8988T (cell line): ENCODE measurements at places on chromosomes 1 and 21.

DNA sequence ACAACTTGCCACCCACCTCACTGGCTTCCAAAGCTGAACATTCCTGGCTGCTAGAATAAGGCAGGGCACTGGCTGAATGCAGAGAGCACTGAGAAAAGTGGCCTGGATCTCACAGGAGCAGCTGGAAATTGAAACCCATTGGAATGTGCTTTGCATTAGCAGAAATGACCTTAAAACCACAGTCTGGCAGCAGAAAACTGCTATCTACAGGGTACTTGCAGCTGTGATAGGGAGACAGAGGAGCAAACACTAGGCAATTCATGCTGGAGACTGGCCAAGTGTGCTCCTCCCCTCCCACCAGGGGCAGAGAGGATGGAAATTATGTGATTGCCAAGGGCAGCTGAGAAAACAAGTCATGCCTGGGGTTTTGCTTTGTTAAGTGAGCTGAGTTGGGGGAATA, 47.2 kb downstream of the HSD3B1 start:
- no peak for DNase-seq

GRCh38 chr1:22670352-22670975, 17.4 kb downstream of the C1QB start:
- DNase-seq, result no peak

DNA sequence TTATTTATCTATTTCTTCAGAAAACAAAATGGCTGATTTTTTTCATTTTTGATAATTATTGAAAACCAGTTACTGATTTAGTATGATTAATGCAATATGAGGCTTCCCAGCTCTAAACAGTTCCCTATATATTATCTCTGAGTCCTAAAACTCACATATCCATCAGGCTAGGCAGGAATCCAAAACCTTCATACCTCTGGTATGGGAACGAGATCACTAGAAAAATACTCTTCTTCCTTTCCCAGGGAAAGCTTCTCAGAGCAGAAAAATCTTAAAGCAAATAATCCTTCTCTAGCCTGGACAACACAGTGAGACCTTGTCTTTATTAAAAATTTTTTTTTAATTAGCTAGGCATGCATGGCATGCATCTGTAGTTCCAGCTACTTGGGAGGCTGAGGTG, 42.5 kb downstream of the KDM5B start:
- DNase-seq, result no peak

- DNase-seq, result no peak
These were observed 24.9 kb downstream of the SOAT1 start for GRCh38 chr1:179318491-179318890.

DNA sequence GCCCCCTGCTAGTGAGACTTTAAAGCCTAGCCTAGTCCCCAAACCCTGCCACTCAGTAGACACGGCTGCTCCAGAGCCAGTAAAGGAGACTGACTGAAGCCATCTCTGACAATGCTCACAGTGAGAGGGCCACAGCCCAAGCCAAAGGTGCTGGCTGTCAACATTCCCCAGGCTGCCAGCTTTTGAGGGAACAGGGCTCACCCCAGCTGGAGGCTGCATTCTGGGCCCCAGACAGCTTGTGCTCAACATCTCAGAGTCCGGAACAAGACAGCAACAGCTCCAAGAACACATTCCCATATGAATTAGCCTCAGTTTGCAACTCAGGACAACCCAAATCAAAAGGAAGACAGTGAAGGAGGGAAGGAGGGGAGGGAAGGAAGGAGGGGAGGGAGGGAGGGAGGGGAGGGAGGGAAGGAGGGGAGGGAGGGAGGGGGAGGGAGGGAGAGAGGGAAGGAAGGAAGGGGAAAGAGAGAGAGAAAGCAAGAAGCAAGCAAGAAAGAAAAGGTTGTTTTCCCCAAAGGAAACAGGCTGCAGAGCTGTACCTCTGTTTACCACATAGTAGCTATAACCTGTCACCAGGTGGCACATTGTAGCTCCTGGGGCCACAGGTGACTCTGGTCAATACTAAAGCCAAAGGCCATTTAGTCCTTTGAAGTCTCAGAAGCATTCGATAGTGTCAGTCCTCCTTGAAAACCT, 5.4 kb downstream of the ARTN start:
- DNase-seq, result no peak

DNA sequence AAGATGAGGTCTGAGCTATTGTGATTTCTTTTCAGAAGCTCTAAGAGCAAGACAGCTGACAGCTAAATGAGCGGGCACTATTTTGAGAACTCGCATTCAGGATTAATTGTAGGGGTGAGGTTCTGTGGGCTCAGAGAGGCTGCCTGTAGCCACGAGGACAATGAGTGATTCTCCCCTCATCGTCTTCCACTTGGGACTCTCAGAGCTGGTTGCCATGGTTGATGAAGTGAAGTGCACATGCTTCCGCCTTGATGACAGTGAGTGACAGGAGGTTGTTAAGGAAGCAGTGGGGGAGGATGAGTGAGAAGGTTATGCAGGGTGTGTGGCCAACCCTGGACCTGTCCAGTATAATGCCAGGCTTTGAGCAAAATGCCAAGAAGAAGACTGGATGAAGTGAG, 341.7 kb downstream of the PCP4 start:
- DNase-seq, result no peak

GRCh38 chr1:42055061-42055460, 98.1 kb upstream of the GUCA2B start:
- DNase-seq, result no peak

- no peak for DNase-seq
These were observed 147.2 kb downstream of the CRB1 start for GRCh38 chr1:197415221-197415620.

DNA sequence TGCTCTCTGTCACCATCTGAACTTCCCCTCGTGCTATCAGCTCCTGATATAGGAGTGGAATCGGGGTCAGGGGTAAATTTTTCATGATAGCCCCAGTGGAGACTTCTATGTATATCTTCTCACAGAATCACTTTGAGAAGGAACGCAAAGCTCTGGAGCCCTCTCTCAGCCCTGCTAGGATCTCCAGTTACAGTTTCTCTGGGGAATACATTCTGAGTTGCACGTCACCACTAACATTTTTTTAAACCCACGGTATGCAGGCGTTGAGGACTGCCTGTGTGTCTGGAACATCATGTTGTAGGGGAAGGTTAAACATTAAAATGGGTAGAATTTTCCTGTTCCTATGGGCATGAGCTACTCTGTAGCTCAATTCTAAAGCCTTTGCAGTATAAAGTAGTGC, 116.4 kb upstream of the FAM78B start:
- no peak for DNase-seq

- DNase-seq, result no peak
These were observed 51.3 kb downstream of the MAST2 start for GRCh38 chr1:45854724-45855123.

- no peak for DNase-seq
These were observed 78.7 kb downstream of the SETD4 start for GRCh38 chr21:35981514-35982070.

GRCh38 chr1:76613886-76614285, 253.4 kb upstream of the ST6GALNAC5 start:
- DNase-seq, result no peak

GRCh38 chr1:99745061-99745460, 21.4 kb downstream of the FRRS1 start:
- DNase-seq, result no peak

DNA sequence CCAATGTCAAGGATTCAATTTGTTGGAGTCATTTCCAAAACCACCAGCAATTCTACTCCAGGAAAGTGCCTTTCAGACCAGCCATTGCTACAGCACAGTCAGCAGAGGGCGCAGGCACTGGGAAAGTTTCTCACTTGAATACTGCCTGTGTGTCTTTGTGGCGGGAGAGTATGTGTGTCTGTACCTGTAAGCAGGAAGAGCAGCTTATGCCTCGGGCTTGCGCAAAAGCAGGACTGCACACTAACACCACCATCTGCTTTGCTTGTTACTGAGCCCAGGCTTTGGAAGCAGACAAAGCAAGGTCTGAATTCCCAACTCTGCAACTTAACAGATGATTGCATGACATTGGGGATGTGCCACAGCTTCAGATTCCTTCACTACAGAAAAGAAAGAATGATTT, 7.0 kb upstream of the CTSE start:
- DNase-seq, result peak; percentile 30

GRCh38 chr1:229563701-229564100, 5.2 kb upstream of the ABCB10 start:
- DNase-seq, result no peak

GRCh38 chr1:43851561-43852338, 81.9 kb upstream of the ARTN start:
- DNase-seq, result no peak

DNA sequence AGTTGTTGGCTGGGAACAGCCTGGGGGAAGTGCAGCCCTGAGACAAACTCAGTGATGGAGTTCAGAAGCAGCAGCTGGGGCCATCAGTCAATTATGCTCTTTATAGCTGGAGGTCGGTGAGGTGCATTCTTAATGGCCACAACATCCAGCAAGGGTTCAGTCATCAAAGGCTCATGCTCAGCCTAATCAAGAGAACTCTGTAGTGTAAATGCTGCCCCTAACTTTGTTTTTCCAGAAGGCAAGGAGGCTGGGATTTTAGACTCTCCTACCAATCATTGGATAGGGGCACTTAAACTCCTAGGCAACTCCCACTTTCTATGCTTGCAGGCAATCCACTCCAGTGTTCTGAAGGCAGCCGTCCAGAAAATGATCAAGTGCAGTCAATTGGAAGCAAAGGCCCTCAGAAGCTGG, 15.0 kb upstream of the RGS4 start:
- DNase-seq, result no peak

DNA sequence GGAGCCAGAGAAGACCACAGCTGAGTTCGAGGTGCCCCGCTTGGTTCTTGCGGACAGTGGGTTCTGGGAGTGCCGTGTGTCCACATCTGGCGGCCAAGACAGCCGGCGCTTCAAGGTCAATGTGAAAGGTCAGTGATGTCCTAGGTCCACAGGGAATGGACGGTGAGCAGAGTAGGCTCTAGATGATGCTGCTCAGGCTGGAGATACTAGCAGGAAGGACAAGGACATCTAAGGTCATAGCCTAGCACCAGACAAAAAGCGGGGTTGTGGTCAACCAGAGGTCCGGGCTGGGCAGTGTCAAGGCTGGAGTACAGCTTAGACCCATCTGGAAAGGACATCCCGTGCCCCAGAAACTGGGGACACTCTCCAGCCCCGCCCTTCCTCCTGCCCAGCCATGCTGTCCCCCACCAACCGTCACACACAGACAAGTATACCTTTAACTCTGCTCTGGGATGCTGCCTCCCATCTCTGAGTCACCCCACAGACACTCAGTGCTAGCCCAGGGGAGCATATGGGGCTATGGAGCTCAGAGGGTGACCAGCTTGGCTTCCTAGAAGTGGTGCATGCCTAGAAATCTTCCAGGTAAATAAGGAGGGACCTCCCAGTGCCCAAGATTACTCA, 8.7 kb downstream of the TIE1 start:
- no peak for DNase-seq

- DNase-seq, result no peak
These were observed 501.3 kb downstream of the OMA1 start for GRCh38 chr1:58045094-58045705.

- no peak for DNase-seq
These were observed 34.2 kb downstream of the PKP1 start for GRCh38 chr1:201317551-201317950.

DNA sequence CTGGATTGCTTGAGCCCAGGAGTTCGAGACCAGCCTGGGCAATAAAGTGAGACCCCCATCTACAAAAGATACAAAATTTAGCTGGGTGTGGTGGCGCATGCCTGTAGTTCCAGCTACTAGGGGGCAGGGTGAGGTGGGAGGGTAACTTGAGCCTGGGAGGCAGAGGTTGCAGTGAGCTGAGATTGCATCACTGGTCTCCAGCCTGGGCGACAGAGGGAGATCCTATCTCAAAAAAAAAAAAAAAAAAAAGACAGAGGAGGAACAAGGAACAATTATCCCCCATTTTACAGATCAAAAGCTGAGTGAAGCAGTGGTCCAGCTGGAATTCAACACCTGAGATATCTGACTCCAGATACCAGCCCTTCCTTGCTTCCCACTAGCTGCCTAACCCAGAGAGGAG, 34.8 kb downstream of the L1TD1 start:
- DNase-seq, result no peak
